Renal pelvis (tissue), 12 donors: ENCODE measurements at places on chromosomes 6 and 20.

- DNase-seq, result no peak
Observed at GRCh38 chr6:97113170-97113569, 169.8 kb downstream of the MMS22L start.

- no peak for DNase-seq
Observed at GRCh38 chr6:52881662-52881995, 27.9 kb downstream of the GSTA3 start.

DNA sequence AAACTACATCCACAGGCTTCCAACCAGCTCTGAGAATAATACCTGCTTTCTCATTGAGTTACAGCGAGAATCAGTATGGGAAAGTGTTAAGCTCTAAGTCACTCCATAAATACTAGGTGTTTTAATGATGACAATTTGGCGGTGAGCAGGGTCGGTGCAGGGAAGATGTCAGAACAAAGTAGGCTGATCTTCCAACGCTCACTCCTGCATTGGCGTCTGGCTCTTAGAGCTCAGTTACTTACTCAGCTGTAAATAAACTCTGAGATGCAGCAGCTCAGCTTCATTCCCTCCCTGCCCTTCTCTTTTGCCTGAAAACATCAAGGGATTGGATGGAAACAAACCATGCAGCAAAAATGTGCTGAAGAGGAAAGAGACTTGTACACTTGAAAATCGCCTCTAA lies 102.5 kb upstream of the SPACA1 start:
- no peak for DNase-seq

- DNase-seq, result no peak
Observed at GRCh38 chr6:116206231-116206903, 47.5 kb downstream of the TSPYL4 start.

DNA sequence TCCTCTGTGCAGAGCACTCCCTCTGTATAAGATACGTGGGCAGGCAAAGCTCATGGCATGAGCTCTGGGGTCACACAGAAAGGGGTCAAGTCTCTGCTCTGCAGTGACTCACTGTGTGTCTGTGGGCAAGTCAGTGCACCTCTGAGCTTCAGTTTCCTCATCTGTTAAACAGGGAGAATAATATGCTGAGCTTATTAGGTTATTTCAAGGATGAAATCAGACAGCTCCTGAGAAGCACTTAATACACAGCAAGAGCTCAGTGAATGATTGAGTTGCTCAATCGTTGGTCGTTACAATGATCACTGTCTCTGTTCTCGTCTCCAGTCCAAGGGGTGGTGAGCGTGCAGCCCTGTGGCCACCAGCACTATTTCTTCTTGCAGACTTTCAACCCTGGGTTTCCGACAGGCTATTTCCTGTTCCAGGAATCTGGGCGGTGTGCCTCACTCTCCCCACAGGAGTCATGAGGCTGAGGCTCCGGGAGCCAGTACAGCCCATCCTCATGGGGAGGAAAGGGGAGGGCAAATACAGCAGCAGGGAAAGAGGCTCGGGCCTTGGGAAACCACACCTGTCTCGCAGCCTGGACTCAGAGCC lies 28.9 kb downstream of the KIAA1755 start:
- no peak for DNase-seq

- DNase-seq, result peak; percentile 20
Observed at GRCh38 chr6:152636609-152637295, 410 bp downstream of the SYNE1 start.
